ENCODE measurements at places on chromosomes 3 and 15. TPM values are rescaled to one million over a fixed set of nuclear protein-coding genes. Genes with fewer than 3 reads are reported as not detected.

CLRN1 gene
- not detected for total RNA-seq

CYP1A1 gene
- total RNA-seq, result 30.3 TPM

DNAJA4 gene
- 6.3 TPM for total RNA-seq

RTP3 gene
- total RNA-seq, result not detected

CCDC32 gene
- total RNA-seq, result 15.0 TPM

ISG20 gene
- 18.9 TPM for total RNA-seq

SSR3 gene
- 297 TPM for total RNA-seq

GABRA5 gene
- not detected for total RNA-seq

CP gene
- total RNA-seq, result not detected

CHAC1 gene
- 5.5 TPM for total RNA-seq

SEMA3G gene
- 3.5 TPM for total RNA-seq

KCNMB3 gene
- 1.4 TPM for total RNA-seq

FBXW12 gene
- not detected for total RNA-seq

A4GNT gene
- total RNA-seq, result not detected

TMCO5A gene
- total RNA-seq, result not detected

HCLS1 gene
- total RNA-seq, result 82.7 TPM

PTX3 gene
- 258 TPM for total RNA-seq

IMPG2 gene
- total RNA-seq, result 0.07 TPM

TRPM1 gene
- 0.60 TPM for total RNA-seq

PRKAR2A gene
- total RNA-seq, result 33.2 TPM

PPP4R2 gene
- 27.6 TPM for total RNA-seq

NFKBIZ gene
- 25.7 TPM for total RNA-seq

SERPINI2 gene
- total RNA-seq, result not detected

SAMMSON gene
- not detected for total RNA-seq

ZBTB11 gene
- 12.2 TPM for total RNA-seq

CX3CR1 gene
- not detected for total RNA-seq

NR1I2 gene
- total RNA-seq, result 0.05 TPM

TTLL13 gene
- 0.20 TPM for total RNA-seq

KLHL6 gene
- total RNA-seq, result 12.3 TPM

THUMPD3 gene
- 13.9 TPM for total RNA-seq

FAN1 gene
- 9.4 TPM for total RNA-seq

GOLGA6L6 gene
- total RNA-seq, result not detected

FILIP1L gene
- total RNA-seq, result 39.2 TPM

MTMR10 gene
- 49.4 TPM for total RNA-seq

GHSR gene
- total RNA-seq, result not detected

TLR9 gene
- total RNA-seq, result not detected

AGBL1 gene
- not detected for total RNA-seq

ARPP21 gene
- total RNA-seq, result not detected

CSPG5 gene
- total RNA-seq, result not detected

GATM gene
- 0.69 TPM for total RNA-seq

ZKSCAN7 gene
- total RNA-seq, result 1.8 TPM

ST8SIA2 gene
- not detected for total RNA-seq

FGD5 gene
- 49.4 TPM for total RNA-seq

IL17RE gene
- 0.07 TPM for total RNA-seq

TF gene
- total RNA-seq, result not detected

GCSAM gene
- not detected for total RNA-seq

EHHADH gene
- 4.2 TPM for total RNA-seq

GOLGA8T gene
- total RNA-seq, result not detected

NOX5 gene
- not detected for total RNA-seq

CEMIP gene
- 0.10 TPM for total RNA-seq

Data from mammary microvascular endothelial cell (primary cell).